Fibroblast of skin of back (primary cell): ENCODE measurements at places on chromosomes 6 and 20.

DNA sequence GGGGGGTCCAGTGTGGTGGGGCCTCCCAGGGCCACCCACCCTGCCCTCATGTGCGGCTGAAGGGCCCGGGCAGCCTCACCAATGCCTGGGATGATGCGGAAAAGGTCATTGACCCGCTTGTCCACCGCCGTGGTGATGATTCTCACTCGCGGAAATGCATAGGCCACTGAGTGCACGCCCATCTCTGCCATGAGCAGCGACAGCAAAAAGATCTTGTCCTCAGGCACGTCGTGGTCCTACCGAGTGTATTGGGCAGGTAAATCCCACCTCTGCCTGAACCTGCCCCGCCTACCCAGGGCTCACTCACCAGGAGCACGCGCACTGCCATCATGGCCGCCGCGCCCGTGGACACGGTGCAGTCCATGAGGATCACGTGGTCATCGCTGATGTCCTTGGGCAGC, 16.1 kb downstream of the UCKL1 start:
- DNase-seq: no peak

DNA sequence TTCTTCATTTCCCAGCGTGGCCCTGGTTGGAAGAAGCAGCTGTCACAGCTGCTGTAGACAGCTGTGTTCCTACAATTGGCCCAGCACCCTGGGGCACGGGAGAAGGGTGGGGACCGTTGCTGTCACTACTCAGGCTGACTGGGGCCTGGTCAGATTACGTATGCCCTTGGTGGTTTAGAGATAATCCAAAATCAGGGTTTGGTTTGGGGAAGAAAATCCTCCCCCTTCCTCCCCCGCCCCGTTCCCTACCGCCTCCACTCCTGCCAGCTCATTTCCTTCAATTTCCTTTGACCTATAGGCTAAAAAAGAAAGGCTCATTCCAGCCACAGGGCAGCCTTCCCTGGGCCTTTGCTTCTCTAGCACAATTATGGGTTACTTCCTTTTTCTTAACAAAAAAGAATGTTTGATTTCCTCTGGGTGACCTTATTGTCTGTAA, 292.7 kb downstream of the ESR1 start:
- peak; percentile 58 for DNase-seq

- no peak for DNase-seq
These were observed 747.2 kb downstream of the KHDRBS2 start for GRCh38 chr6:61538801-61539200.

GRCh38 chr20:31568773-31569162, 36.3 kb upstream of the ID1 start:
- DNase-seq: no peak

DNA sequence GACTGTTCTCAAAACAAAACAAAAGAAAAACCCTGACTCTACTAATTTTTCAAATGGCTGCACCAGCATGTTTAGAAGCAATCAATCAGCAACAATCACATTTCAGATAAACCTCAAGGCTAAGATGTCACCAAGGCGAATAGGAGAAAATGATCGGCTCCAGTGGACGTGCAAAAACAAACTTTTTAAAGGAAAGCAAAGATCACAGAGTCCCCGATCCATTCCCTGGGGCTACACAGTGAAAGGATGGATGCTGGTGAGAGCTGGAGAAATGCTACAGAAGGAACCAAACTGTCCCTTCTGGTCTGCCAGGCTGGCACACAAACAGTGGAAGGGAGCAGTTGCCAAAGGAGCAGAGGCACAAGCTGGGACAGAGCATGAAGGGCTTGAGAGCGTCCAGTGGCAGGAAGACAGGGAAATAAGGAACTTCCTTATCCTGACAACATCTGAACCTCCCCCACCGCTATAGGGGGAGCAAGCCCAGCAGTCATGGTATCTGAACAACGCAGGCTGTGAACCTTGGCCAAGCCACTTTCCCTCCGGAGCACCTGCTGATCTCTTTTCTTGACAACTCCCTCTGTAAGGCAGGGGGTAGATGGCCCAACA, 73.7 kb upstream of the HIVEP1 start:
- DNase-seq: no peak

GRCh38 chr20:49768204-49769047, 44.2 kb upstream of the SLC9A8 start:
- DNase-seq: peak; percentile 47

DNA sequence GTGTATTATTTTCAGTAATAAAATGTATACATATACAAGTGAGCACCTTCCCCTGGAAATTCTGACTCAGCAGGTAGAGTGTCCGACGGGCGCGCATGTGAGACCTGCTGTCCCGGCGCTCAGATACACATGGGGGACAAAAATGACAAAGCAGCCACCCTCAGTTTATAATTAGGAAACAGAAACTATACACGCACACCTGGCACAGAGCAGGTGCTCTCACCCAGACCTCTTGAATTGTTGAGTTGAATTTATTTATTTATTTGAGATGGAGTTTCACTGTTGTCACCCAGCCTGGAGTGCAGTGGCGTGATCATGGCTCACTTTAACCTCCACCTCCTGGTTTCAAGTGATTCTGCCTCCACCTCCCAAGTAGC, 180.4 kb downstream of the ZDHHC14 start:
- no peak for DNase-seq

DNA sequence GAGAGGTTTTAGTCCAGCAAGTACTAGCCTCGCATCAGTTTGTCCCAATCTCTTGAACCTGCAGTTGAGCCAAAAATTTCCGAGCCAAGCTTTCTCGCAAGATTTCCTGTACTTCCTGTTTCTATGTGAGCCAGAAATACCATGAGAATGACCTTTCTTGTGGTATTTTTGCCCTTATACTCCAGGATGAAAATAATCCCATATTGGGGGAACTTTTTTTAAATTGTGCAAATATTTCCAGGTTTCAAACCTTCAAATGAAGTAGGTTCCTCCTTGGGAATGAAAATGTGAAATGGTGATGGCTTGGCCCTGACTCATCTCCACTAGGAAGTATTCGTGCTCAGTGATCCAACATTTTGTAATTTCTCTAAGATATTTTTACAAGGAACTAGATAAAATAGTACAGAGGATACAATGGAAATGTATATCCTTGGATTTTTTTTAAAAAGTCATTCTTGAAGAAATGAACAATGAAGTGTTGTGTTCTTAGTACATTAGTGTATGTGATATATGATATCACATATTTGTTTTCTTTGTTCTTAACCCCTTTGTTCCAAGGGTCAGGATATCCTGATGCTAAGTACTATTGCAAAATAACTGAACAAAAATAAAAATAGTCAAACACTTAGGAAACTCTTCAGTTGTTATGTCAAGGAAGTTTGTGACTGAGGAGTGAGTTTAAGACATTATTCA, 184.0 kb downstream of the PDE7B start:
- peak; percentile 64 for DNase-seq

DNA sequence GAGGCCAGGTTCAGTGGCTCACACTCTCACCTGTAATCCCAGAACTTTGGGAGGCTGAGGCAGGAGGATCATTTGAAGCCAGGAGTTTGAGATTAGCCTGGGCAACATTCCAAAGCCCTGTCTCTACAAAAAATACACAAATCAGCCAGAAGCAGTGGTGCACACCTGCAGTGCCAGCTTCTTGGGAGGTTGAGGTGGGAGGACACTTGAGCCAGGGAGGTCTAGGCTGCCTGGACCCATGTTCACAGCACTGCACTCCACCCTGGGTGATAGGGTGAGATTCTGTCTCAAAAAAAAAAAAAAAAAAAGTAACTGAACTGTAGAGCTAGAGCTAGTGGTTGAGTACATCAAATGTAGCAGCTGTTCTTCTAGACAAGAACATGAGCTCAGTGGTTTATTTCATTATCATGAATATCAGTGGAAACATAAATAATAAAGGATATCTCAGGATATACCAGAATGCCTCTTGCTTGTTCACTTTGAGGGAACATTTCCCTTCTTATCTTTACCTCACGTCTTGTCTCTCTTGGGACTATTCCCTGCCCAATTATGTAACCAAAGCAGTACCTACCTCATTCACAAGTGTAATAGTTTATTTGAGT, 17.6 kb downstream of the NANP start:
- DNase-seq: no peak

DNA sequence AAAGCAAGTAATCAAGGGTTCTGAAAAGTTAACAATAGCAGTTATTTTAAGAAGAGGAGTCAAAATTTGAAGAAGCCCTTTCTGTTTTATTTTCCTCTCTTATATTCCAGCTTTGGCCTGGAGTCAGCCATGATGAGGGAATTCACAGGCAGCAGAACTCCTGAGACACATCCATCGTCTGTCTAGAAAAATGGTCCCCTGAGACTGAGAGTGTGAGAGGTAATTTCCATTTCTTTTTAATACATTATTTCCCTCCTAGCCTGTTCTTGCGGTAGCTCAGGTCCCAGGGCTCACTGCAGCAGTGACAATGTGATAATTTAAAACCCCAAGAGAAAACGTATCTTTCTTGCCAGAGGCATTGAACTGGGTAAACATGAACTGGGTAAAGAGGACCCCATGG, 296.0 kb downstream of the SMOC2 start:
- no peak for DNase-seq

DNA sequence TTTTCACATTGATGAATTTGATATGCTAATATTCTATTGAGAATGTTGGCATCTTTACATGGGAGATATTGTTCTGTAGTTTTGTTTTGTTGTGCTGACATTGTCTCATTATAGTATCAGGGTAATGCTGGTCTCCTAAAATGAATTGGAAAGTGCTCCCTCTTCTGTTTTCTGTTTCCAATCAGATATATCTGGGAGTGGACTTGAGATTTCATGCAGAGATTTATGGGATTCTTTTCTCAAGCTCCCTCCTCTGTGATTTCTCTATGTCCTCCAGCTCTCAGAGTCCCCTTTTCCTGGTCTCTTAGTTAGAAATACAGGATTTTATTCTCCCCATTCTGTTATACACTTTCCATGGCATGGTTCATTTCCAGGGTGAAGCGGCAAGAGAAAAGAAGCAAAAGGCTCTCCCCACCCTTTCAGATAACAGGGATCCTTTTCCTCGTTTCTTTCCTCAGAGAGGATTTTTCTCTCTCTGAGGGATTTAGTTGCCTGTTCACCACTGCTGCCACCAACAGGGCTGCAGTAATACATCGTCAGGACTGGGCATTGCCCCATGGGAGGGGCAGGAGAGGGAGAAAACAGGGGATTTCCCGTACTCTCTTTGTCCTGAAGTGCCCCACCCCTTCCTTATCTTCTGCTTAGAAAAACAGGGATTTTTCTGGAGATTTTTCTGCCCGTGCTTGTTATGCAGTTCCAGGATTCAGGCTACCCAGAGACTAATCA, 59.3 kb upstream of the STMND1 start:
- peak; percentile 75 for DNase-seq

- DNase-seq: no peak
These were observed 90.3 kb upstream of the TMEM170B start for GRCh38 chr6:11447265-11447664.

GRCh38 chr6:11699576-11699975, 79.0 kb downstream of the ADTRP start:
- no peak for DNase-seq

DNA sequence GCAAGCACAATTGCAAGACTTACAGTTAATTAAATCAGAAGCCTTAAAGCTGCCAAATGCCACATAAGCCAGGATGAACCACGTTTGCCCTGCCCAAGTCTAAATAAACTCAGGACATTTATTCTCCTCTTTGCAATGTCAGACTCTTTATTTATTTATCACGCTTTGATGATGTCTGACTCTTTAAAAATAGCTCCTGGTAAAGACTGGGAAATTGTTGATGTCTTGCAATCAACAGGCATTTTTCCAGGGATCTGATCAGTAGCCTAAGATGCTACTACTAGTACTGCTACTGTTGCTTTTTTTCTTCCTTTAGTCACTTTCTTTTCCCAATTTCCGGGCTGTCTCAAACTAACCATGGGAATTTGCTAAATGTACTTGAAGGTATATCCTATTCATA, 365.8 kb upstream of the MARCKS start:
- DNase-seq: no peak
